Caudate nucleus (tissue), 63 donors: ENCODE measurements at places on chromosomes 1 and 21.

DNA sequence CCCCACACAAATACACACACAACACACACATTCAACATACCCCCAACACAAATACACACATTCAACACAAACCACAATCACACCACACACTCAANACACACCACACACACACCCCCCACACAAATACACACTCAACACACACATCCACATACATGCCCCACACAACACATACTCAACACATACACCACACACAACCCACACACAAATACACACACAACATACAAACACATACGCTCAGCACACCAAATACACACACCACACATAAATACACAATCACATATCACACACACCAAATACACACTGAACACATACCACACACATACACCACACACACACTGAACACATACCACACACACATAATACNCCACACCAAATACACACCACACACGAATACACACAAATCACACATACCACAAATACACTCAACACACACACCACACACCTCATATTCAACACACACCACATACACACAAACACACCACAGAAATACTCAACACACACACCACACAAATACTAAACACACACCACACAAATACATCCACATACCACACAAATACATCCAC lies 48.9 kb downstream of the PRDM15 start:
- no peak for DNase-seq

DNA sequence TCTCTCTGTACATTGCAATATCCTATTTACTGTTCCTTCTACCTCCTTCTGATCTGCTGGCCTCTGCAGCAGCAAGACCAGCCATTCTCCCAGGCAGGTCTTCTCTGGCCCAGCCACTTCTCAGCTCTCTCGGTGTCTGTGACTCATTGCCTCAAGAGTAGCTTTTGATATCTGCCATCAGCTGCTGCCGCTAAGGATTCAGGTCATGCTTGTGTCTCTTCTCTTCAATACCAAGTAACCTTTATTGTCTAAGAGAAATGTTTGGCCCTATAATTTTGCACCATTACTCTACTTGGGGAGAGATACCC lies 101.8 kb downstream of the TMEM53 start:
- DNase-seq, result no peak

GRCh38 chr1:173616859-173617258 lies 14.0 kb upstream of the SLC9C2 start:
- no peak for DNase-seq

GRCh38 chr1:245512980-245513578 lies 358.3 kb downstream of the KIF26B start:
- DNase-seq, result no peak

DNA sequence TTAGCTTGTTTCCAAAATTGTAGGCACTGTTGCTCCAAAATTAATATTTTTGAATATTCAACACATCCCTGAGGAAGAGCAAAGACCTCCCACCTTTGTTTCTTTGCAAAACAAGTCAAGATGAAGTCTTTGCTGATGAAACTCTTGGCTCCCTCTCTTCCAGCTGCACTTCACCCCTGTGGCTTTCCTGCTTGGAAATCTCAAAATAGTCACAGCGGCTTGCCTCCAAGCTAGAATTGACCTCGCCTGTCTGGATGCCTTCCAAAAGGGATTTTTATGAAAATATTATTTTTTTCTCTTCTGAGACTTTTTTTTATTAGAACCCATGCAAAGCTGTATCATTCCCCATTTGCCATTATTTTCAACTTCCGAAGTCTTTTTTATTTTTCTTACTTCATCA lies 71.1 kb upstream of the MROH9 start:
- DNase-seq, result no peak

DNA sequence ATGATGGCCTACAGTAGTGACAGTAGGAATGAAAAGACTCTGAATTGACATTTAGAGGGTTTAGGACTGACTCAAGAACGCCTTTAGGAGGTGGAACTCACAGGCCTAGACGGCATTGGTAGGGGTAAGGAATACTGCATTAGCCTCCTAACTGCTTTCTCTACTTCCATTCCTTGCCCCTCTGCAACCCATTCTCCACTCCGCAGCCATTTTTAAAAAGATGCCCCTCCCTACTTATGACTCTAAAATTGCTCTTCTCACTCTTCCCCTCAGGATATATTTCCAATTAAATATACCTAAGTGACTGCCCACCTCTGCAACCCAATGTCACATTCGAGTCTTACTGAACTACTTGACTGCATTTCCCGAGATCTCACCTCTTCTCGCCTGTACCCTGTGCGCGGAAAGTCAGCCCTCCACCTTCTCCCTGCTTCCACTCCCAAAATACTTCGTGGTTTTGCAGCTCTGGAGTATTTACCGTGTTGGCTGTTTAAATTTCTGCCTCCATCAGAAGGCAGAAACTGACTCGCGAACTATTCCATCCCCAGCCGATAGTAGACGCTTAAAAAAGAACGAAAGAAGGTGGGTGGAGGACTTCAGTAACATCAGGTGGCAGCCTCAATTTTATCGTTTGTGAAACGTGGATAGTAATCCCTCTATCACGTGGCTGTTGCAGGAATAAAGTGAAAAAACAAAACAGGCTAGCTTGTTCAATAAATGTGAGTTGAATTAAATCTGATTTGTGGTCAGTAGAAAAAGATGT lies 1.1 kb upstream of the YBX1 start:
- peak; percentile 46 for DNase-seq

GRCh38 chr1:67916140-67916886 lies 83.0 kb upstream of the GNG12 start:
- DNase-seq, result no peak

GRCh38 chr1:56516539-56517252 lies 62.7 kb downstream of the PLPP3 start:
- no peak for DNase-seq

DNA sequence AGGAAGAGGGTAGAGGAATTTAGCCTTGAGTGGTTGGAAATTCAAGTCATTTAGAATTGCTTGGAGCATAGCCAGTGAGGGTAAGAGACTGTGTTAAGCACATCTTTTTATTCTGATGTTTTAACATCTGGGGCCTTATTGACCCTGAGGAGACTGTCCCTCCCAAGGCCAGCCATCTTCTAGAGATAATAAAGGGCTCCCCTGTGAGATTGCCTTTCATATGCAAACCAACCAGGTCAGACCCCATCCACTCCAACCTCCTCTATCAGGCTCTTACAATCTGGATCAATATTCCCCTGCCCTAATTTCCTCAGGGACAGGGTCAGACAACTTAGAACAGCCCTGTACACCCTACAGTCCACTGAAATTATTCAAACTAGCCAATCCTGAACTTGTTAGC lies 93.8 kb downstream of the ATP1B1 start:
- no peak for DNase-seq

GRCh38 chr1:45477646-45478045 lies 13.3 kb downstream of the TESK2 start:
- DNase-seq, result no peak

DNA sequence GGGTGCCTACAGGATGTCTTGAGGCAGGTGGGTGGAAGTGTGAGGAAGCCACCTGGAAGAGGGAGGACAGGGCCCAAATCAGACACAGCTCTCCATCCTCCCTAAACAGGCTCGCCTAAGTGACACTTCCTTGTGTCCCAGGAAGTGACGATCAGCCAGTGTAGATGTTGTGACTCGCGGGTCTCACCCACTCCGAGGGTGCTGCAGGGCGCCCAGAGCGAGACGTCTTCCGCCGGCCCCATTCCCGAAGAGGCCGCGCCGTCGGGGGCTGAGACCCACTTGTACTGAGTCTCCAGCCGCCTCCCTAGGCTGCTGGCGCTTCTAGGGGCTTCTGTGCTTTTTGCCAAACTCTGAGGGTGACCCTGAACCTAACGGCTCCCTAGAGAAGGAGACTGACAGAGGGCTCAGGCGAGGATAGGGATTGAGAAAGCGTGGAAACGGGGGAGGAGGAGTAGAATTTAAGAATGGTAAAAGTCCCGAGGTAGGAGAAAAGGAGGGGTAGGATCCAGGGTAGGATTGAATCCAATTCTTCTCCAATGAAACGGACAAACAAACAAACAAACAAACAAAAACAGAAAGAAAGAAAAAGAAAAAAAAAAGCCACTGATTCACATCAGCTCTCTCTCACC lies 543 bp upstream of the MARK1 start:
- DNase-seq, result peak; percentile 36

DNA sequence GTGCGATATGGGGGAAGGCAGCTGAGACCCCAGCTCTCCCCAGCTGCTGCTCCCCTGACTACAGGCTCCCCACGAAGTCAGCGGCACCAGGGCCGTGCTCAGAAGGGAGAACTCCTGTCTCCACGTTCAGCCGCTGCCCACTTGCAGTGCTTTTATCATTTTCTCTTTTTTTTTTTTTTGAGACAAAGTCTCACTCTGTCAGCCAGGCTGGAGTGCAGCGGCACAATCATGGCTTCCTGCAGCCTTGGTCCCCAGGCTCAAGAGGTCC lies 933 bp upstream of the FTCD start:
- DNase-seq, result no peak

DNA sequence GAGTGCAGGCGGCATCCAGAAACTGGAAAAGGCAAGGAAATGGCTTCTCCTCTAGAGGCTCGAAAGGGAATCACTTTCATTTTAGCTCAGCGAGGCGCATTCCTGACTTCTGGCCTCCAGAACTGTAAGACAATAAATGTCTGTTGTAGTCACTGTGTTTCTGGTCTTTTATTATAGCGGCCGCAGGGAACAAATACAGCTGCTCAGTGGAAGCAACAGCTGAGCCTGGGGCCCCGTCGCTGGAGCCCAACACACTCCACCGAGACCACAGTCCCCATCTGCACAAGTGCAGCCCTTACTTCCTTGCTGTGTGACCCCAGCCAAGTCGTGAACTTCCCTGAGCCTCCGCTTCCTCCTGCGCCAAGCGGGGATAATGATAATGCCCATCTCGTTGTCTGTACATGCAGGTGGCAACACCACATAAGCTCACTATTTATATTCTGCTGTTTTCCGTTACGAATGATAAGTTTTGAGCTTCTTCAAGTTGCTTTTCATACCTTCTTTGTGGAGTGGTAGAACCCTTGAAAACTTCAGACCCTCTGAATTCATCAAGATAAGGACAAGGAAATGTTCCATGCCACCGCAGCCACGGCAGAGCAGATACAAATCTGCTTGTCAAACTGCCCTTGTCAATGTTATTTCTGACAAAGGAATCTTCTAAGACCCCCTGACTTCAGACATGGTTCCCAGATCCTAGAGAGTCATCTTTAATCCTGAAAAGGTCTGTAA lies 3.2 kb upstream of the LAPTM5 start:
- no peak for DNase-seq

DNA sequence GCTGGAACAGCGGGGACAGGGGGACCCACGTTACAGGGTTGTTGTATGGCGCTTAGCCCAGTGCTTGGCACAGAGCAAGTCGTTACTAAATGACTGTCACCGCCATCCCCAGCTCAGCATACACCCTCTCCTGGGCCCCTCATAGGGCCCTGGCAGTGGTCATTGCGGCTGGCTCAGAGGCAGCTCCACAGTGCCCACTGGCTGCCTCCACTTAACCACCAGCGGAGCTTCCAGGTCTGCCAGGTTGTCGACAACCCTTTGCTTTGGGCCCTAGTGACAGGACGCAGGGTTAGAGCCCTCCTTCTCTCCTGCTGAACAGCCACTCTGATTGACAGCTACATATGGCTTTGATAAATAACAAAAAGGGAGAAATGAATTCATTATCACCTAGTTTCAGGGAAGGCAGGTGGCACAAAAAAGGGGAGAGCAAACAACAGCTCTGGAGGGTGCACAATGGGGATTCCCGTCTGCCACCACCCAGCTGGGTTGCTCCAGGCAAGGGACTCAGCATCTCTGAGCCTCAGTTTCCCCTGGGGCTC lies 4.8 kb downstream of the EFHD2 start:
- DNase-seq, result no peak

- DNase-seq, result no peak
These were observed 1496.4 kb downstream of the MRPL39 start for GRCh38 chr21:24110846-24111245.

GRCh38 chr1:156136970-156137483 lies 16.4 kb upstream of the SEMA4A start:
- no peak for DNase-seq

DNA sequence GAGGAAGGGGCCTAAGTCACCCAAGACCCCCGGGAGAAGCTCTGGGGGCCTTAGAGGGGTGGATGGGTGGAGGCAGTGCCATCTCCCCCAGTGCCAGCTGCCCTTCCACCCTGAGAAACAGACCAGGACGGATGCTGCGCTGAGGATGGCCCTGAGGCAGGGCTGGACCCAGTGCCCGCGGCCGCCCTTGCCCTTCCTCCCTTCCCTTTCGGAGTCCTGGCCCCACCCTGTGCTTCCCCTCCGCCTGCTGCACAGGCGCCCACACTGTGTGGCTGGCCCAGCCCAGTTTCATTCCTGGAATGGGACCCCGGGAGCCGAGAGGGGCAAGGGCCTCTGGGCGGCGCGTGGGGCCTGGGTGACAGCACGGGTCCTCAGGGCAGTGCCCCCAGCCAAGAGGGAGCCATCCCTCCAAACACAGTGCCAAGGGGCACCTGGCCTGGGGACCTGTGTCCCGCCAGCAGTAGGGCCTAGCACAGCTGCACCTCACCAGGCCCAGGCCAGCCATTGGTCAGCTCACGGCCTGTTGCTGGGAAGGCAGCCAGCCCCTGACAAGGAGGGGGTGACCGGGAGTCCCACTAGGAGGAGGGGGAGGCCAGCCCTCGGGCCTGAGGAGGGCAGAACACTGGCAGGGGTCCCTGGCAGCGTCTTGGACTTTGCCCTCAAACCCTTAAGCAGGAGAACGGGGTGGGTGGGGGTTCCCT lies 13.4 kb upstream of the SKI start:
- no peak for DNase-seq

GRCh38 chr21:29306920-29307319 lies 8.2 kb downstream of the BACH1 start:
- DNase-seq, result no peak

- no peak for DNase-seq
These were observed 122.2 kb downstream of the POU2F1 start for GRCh38 chr1:167342846-167343245.

DNA sequence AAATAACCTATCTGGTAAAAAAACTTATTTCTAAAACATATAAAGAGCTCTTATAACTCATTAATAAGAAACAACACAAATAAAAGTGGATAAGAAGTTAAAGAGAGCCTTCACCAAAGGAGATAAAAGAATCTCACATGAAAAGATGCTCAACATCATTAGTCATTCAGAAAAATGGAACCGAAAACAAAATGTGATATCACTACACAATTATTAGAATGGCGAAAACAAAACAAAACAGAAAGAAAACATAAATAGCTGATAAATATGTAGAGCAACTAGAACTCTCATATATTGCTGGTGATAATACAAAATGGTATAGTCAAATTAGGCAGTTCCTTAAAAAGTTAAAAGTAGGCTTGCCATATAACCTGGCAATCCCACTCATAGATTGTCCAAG lies 1109.3 kb downstream of the PLA2G4A start:
- DNase-seq, result no peak

- no peak for DNase-seq
These were observed 759 bp downstream of the GPR157 start for GRCh38 chr1:9128166-9128519.

DNA sequence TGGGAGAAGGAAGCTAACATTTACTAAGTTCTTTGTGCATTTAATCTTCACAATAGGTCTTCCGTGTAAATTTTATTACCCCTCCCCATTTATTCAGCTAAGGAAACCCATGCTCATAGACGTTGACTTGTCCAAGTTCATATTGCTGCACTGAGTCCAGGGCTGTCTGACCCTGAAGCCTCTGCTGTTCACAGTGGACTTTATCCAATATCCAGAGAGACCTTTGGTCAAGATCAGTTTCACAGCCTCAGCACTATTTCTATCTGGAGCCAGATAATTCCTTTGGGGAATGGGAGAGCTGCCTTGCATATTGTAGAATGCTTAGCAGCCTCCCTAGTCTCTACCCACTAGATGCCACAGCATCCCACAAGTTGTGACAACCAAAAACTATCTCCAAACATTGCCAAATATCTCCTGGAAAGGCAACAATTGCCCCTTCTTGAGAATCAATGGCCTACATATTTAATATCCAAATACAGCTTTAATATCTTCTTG lies 26.4 kb downstream of the ILDR2 start:
- DNase-seq, result no peak
